ENCODE measurements at places on chromosomes 11 and 22.

DNA sequence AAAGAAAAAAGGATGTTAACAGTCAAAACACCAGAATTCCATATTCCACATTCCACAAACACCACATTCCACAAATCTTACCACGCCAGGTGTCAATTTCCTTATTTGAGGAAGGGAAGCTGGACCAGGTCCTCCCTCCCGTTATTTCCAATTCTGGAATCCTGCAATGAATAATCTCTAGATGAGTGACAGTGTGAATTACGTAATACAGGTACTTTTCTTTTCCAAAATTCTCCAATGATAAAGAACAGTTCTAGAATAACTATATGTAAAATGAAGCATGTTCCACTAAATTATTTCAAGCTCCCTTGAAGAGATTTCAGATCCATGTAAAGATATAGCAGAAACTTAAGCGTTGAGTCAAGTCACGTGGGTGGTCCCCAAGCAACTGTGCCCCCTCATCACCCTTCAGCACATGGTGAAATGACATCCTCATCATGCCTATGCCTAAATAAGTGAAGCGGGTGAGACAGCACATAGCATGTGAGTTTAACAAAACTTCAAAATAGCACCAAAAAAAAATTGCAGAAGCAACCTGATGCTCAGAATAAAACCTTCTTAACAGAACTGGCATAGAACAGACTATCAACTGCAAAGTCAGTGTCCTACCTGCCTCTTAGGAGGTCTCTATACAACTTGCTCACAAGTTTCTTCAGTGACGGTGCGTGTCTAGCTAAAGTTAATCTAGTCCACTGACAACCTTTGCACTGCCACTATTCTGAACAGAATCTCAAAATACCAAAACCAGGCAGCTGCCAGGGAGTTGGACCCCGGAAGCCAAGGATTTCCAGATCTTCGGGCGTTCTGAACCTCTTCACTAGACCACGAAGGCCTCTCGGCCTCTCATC, 876 bp downstream of the NFRKB start:
- DNase-seq, result no peak
- H3K36me3 ChIP-seq, result peaks cover 21% of the 10 kb centered on the region
- peak overlapping the region; percentile 97 for H3K4me3 ChIP-seq
- peaks cover 15% of the 10 kb centered on the region for H3K4me1 ChIP-seq
- no peaks in the 10 kb centered on the region for H3K27me3 ChIP-seq
- peak overlapping the region; percentile 82 for H3K27ac ChIP-seq

GRCh38 chr11:45650166-45651095, 15.0 kb downstream of the CHST1 start:
- H3K27me3 ChIP-seq, result no peaks in the 10 kb centered on the region
- no peak overlapping the region for H3K27ac ChIP-seq
- DNase-seq, result no peak
- no peaks in the 10 kb centered on the region for H3K36me3 ChIP-seq
- H3K4me1 ChIP-seq, result no peaks in the 10 kb centered on the region
- H3K4me3 ChIP-seq, result no peak overlapping the region

- DNase-seq, result no peak
- H3K27me3 ChIP-seq, result no peaks in the 10 kb centered on the region
- no peak overlapping the region for H3K27ac ChIP-seq
- H3K4me3 ChIP-seq, result no peak overlapping the region
Measured at GRCh38 chr11:76159983-76160661, 46.2 kb downstream of the WNT11 start.

DNA sequence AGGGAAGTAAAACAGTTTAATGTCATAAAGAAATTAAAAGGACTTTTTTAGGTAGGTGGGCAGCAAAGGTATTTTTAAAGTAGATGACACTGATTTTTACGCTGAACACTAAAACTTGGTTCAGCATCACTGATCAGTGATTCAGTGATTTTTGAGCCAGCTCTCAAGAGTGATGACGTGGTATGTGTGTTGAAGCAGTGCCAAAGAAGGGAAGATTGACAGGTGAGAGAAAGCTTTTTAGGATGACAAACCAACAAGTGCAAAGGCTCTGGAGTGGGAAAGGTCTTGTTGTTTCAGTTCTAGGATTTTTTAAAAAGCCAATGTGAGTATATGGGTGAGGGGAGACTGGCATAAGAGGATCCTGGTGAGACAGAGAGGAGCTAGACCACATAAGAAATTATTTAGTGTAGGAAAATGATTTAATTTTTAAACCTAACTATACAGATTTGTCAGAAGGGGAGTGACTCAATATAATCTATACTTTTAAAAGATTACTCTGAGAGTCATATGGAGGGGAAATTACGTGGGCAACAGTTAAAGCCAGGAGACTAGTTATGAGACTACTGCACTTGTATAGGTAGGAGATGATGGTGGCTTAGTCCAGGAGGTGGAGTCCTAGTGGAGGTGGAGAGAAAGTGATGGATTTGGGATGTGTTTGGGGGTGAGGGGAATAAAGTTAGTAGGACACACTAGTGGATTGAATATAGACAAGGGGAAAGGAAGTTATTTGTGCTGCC, 17.6 kb upstream of the CALCB start:
- no peaks in the 10 kb centered on the region for H3K4me1 ChIP-seq
- no peaks in the 10 kb centered on the region for H3K36me3 ChIP-seq
- DNase-seq, result no peak
- no peak overlapping the region for H3K27ac ChIP-seq
- H3K27me3 ChIP-seq, result no peaks in the 10 kb centered on the region

DNA sequence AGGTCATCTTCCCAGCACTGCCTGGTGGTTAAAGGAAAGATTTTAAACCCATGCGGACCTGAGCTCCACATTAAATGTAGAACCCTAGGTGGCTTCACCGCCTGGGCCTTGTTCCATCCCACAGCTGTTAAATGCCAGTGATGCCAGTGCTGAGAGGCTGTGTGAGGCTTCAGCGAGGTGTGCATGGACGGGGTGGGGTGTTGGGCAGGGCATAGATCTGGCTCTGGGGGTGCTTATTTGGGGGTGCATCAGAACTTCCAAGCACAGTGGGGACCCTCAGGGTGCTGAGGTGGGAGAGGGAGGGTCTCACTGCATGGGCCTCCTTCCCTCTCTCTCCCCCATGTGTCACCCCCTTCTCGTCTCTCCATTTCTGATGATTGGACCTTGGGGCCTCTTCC, 90.1 kb upstream of the B3GAT1 start:
- no peaks in the 10 kb centered on the region for H3K27me3 ChIP-seq
- H3K27ac ChIP-seq, result no peak overlapping the region
- no peak overlapping the region for H3K4me3 ChIP-seq
- no peaks in the 10 kb centered on the region for H3K36me3 ChIP-seq
- peaks cover 15% of the 10 kb centered on the region for H3K4me1 ChIP-seq
- DNase-seq, result no peak

GRCh38 chr11:31424652-31425051, 55.0 kb downstream of the DNAJC24 start:
- no peak for DNase-seq
- H3K4me1 ChIP-seq, result no peaks in the 10 kb centered on the region
- no peaks in the 10 kb centered on the region for H3K27me3 ChIP-seq
- H3K27ac ChIP-seq, result no peak overlapping the region

- no peaks in the 10 kb centered on the region for H3K27me3 ChIP-seq
- peaks cover 26% of the 10 kb centered on the region for H3K4me1 ChIP-seq
- no peak for DNase-seq
- no peak overlapping the region for H3K4me3 ChIP-seq
Measured at GRCh38 chr11:66969584-66970225, 5.4 kb upstream of the C11orf86 start.

GRCh38 chr11:68954836-68955606, 25.8 kb downstream of the MRGPRD start:
- H3K4me3 ChIP-seq, result no peak overlapping the region
- H3K4me1 ChIP-seq, result no peaks in the 10 kb centered on the region
- no peak overlapping the region for H3K27ac ChIP-seq
- H3K36me3 ChIP-seq, result no peaks in the 10 kb centered on the region
- no peak for DNase-seq

DNA sequence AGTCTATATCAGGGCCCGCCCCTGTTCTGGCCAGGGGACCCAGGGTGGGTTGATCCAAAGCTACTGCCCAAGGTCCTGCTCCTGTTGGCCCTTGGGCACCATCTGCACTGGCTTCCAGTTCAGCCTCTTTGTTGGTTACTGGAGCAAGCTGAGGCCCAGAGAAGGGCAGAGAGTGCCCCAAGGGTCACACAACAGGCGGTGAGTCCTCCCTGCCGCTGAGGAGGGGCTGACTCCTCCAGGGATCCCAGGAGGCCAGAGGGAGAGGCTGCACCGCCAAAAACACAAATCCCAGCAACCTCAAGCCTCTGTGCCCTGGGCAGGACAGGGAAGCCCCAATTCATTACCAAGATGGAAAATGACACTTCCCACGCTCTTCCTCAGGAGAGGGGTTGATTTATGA, 61.3 kb downstream of the MACROD1 start:
- no peak overlapping the region for H3K27ac ChIP-seq
- H3K36me3 ChIP-seq, result no peaks in the 10 kb centered on the region
- H3K27me3 ChIP-seq, result no peaks in the 10 kb centered on the region

DNA sequence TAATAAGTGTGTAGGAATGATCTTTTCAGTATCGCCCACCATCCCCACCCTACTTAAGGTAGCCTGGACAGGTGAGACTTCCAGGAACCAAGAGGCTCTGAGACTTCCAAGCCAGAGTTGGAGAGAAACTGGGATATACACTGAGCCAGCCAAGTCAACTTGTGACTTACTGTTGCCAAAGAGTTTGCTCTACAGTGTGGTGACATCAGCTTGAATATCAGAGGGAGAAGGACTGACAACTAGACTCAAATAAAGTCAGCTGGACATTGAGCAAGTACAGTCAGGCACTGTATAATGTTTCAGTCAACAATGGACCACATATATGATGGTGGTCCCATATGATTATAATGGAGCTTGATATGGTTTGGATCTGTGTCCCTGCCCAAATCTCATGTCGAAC, 1.2 kb upstream of the MMP10 start:
- H3K4me3 ChIP-seq, result no peak overlapping the region
- H3K4me1 ChIP-seq, result no peaks in the 10 kb centered on the region
- H3K27ac ChIP-seq, result no peak overlapping the region
- H3K36me3 ChIP-seq, result no peaks in the 10 kb centered on the region

- H3K4me3 ChIP-seq, result no peak overlapping the region
- no peak for DNase-seq
- H3K27me3 ChIP-seq, result no peaks in the 10 kb centered on the region
- H3K4me1 ChIP-seq, result no peaks in the 10 kb centered on the region
Measured at GRCh38 chr11:22780952-22781593, 48.5 kb downstream of the SVIP start.

DNA sequence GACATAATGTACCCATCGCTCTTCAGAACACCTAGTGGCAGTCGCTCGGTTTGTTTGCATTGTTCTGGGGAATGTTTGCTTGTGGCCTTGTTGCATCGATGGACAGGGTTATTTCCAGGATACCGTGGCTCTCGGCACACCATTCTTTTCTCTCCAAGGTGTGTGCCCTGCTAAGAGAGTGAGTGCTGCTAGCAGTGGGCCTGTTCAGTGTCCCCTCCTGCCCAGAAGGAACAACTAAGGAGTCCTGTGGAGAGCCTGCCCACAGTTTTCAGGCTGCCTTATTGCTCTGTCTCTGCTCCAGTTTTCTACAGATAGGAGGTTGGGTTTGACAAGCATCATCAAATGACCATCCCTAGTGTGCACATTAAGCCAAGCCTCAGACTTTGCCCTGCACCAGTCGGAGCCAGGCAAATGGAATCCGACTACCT, 1.4 kb downstream of the CRY2 start:
- H3K27me3 ChIP-seq, result no peaks in the 10 kb centered on the region
- peak overlapping the region; percentile 95 for H3K27ac ChIP-seq
- peaks cover 76% of the 10 kb centered on the region for H3K4me1 ChIP-seq
- DNase-seq, result no peak

DNA sequence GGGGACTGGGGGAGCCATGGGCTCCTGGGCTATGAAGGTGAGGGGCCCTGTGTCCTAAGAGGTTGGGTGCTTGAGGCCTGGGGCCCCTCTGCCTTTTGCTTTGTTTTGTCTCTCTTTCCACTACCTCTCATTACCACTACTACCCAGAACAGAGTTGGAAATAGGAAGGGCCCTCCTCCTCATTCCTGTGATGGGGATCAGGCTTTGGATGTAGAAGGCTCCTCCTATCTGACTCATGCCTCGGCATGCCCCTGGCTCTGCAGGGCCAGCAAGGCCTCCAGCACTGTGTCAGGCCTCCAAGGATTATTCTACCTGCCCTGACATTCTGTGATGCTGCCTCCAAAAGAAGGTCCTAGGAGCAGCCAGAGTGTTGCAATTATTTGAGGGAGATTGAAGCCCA, 766 bp downstream of the IZUMO1R start:
- H3K27ac ChIP-seq, result no peak overlapping the region
- DNase-seq, result no peak
- H3K36me3 ChIP-seq, result no peaks in the 10 kb centered on the region
- H3K4me1 ChIP-seq, result no peaks in the 10 kb centered on the region
- H3K27me3 ChIP-seq, result no peaks in the 10 kb centered on the region
- H3K4me3 ChIP-seq, result no peak overlapping the region

- no peaks in the 10 kb centered on the region for H3K4me1 ChIP-seq
- H3K27ac ChIP-seq, result no peak overlapping the region
- DNase-seq, result no peak
Measured at GRCh38 chr22:40400159-40400558, 29.8 kb downstream of the SGSM3 start.

GRCh38 chr11:112421879-112422278, 161.2 kb upstream of the PLET1 start:
- no peaks in the 10 kb centered on the region for H3K36me3 ChIP-seq
- no peak overlapping the region for H3K4me3 ChIP-seq
- H3K27me3 ChIP-seq, result no peaks in the 10 kb centered on the region

- H3K27ac ChIP-seq, result no peak overlapping the region
- H3K4me1 ChIP-seq, result no peaks in the 10 kb centered on the region
- no peak overlapping the region for H3K4me3 ChIP-seq
- no peaks in the 10 kb centered on the region for H3K36me3 ChIP-seq
Measured at GRCh38 chr22:27151407-27151806, 494.0 kb downstream of the MIAT start.

All from liver (tissue), 10 donors.